Coronary artery (tissue), 2 donors: ENCODE measurements at places on chromosomes 11 and 22.
A peak's percentile ranks its signal among the peaks of the same experiment; 100 is the strongest.

- DNase-seq, result no peak
These were observed 17.5 kb downstream of the JAM3 start for GRCh38 chr11:134086376-134086775.

GRCh38 chr22:35547987-35548721 is 7.5 kb downstream of the RASD2 start:
- no peak for DNase-seq

DNA sequence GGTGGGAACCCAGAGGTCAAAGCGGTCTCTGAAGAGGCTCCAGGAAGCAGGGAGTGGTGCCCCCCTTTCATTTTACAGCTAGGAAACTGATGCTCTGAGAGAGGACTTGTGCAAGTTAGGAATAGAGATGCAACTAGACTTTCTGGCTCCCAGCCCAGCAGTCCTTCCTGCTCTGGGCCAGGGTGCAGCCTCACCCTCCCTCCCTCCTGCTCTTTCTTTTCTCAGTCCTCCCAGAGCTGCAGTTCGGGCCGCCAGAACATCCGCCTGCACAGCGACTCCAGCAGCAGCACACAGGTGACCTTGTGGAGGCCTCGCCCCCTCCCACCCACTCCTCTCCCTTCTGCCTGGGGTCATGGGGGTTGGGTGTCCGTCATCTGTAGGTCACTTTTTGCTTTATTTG is 51.5 kb downstream of the LHFPL7 start:
- peak; percentile 80 for DNase-seq

GRCh38 chr11:60420015-60420414 is 9.4 kb upstream of the MS4A5 start:
- no peak for DNase-seq

DNA sequence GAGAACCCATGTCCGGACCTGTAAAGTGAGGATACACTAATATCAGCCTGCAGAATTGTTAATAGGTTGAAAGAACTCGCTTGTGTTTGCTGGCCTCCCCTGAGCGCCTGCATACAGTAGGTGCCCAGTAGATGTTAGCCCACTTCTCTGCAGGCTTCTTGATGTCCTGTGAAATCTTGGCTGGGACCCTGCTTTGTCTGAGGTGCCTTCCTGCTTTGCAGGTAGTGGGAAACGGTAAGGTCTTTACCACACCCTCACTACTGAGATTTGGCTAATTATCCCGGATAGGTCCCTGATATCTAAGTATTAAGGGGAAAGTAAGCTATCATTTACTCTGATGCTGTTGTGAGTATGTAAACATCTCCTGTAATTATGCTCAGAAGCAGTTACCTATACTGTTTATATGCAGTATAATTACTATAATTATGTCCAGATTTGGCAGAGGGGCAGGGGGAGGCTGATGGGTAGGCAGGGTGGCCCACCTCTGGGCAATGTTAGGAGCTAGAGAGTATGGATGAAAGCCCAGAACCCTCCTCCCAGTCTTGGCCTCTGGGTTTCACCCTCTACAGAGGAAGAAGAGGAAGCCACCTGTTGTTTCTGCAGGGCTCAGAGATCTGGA is 1.2 kb upstream of the ARRB1 start:
- no peak for DNase-seq

DNA sequence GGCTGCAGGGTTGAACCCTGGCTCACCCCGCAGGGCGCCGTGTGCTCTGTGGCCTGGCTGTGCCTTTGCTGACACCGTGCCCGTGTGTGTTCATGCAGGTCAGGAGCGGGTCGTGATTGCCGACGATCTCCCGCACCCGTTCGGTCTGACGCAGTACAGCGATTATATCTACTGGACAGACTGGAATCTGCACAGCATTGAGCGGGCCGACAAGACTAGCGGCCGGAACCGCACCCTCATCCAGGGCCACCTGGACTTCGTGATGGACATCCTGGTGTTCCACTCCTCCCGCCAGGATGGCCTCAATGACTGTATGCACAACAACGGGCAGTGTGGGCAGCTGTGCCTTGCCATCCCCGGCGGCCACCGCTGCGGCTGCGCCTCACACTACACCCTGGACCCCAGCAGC is 47.0 kb upstream of the PPP6R3 start:
- no peak for DNase-seq

DNA sequence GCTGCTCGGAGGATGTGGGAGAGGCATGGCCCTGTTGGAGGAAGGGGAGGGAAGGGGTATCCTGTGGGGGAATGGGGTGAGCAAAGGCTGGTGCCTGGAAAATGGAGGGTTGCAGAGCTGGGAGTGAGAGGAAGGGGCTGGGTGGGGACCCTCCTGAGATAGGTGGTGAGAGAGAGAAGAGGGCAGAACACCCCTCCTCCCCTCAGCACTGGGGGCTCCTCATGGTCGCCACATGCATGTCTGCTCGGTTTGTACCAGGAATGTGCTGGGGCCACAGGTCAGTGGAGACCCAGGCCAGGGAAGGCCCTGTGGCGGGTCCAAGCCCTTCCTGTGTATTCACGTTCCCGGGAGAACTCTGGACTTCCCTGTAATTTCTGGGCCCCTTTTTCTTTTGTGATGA is 27.8 kb upstream of the ACR start:
- no peak for DNase-seq

DNA sequence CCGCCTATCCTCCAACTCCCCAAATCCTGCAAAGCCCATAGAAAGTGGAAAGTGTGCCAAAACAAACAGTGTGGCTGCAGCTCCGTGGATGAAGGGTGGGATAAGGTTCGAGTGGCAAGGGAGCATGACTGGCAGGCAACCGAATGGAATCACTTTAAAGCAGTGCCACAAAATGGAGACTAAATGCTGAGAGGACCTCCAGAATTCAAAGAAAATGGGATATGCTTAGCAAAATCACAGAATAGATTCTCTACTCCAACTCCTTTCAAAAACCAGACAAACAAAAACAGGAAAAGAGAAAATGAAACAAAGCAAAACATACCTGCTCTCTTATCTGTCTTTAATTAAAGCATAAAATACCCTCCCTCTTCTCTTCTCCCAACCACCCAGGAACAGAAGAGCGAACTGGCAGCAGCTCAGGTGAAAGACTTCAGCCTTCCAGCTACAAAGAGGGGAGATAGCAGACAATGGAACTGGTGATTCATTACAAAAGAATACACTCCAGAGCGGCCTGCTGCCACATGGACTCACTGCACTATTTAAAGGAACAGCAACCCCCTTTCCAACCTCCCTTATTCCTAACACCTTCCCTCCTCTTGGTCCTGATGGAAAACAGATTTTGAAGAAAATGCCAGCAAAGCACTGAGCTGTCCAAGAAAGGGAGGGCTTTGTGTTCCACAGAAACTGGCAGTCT is 118.5 kb downstream of the APOL5 start:
- DNase-seq, result no peak

GRCh38 chr11:79396674-79397073 is 44.2 kb downstream of the TENM4 start:
- DNase-seq, result no peak

DNA sequence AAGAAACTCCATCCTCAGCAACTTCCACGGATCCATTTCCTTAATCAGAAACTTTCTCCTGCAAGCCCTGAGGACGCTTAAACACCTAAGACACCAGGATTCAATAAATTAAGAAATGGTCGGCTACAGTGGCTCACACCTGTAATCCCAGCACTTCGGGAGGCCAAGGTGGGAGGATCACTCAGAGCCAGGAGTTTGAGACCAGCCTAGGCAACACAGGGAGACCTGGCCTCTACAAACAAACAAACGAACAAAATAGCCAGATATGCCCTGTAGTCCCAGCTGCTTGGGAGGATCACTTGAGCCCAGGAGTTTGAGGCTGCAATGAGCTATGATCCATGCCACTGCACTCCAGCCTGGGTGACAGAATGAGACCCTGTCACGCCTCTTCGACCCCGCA is 46.7 kb downstream of the RPUSD4 start:
- no peak for DNase-seq

DNA sequence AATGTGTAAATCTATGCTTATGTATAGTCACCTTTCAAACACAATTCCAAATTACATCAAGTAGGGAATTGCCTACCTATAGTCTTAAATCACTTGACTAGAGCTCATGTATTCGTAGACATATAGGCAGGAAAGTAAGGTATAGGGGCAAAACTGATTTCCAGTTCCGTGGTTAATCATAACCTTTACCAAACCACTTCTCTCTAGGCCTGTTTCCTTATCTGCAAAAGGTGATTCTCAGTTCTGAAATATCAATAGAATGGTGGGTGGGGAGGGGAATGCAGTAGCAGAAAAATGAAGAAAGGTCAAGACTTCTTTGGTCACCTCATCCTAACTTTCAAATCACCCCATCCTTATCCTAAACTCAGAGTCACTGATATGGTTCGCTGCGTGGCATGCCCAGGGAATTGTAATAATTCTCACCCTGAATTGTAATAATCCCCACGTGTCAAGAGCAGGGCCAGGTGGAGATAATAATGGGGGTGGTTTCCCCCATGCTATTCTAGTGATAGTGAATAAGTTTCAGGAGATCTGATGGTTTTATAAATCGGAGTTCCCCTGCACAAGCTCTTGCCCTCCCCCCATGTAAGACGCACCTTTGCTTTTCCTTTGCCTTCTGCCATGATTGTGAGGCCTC is 1.9 kb upstream of the ANO5 start:
- no peak for DNase-seq

- DNase-seq, result no peak
These were observed 10.7 kb upstream of the ARL14EP start for GRCh38 chr11:30312243-30312642.

DNA sequence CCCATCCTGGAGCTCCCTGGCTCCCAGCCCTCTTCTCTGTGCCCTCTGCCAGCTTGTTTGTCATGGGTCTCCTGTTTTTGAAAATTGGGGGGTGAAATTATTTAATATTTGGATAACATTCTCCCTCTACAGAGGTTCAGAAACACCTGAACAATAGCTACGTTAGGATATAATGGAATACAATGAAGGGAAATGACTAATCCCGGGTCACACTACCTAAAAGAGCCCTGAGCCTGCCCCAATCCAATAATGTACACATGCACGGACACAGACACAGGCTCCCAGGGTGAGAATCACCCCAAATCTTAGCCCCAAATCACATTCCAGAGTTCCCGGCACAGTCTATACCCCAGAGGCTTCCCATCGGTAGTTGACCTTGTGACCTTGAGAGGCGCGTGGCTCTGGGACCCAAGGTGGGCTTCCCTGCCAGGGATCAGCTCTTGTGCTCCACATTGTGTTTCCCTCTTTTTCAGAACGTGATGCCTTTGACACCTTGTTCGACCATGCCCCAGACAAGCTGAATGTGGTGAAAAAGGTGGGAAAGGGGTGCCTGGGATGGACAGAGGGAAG is 135.5 kb downstream of the PARVA start:
- DNase-seq, result no peak

- DNase-seq, result no peak
These were observed 511 bp downstream of the RAC2 start for GRCh38 chr22:37243402-37244113.

GRCh38 chr22:48042621-48043395 is 1280.4 kb downstream of the TBC1D22A start:
- no peak for DNase-seq

- DNase-seq, result no peak
These were observed 56.3 kb upstream of the ADSL start for GRCh38 chr22:40289991-40290459.

GRCh38 chr11:396948-397548 is 3.0 kb downstream of the PKP3 start:
- no peak for DNase-seq

- no peak for DNase-seq
These were observed 13.2 kb upstream of the OR4C12 start for GRCh38 chr11:49995565-49995964.
